NCI-H1417 treated with DMSO at 0.1 percent for 48 hours (cell line): ENCODE measurements at places on chromosomes 11 and 22.

- DNase-seq, result no peak
Observed at GRCh38 chr11:71137376-71137775, 115.0 kb downstream of the SHANK2 start.

DNA sequence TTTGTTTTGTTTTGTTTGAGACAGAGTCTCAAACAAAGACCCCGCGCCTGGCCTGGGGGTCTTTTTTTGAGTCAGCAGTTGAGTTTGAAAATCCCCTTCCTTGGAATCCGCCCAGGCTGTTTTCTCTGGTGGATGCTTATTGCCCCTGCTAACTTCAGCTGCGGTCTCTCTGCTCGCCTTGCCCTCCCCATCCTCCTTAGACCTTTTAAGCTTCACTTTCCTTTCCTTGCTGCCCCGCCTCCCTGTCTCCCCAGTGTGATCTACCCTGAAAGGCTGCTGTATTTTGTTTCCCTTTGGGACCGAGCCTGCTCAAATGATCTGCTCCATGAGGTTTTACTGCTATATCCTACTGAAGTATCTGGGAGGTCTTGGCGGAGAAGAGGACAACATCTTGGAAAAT, 2.5 kb downstream of the USP18 start:
- no peak for DNase-seq

GRCh38 chr11:26849036-26849435, 127.2 kb upstream of the SLC5A12 start:
- DNase-seq, result no peak

GRCh38 chr11:119207415-119207960, 1.3 kb downstream of the CBL start:
- DNase-seq, result no peak
